ENCODE measurements at places on chromosomes 11 and 22.

DNA sequence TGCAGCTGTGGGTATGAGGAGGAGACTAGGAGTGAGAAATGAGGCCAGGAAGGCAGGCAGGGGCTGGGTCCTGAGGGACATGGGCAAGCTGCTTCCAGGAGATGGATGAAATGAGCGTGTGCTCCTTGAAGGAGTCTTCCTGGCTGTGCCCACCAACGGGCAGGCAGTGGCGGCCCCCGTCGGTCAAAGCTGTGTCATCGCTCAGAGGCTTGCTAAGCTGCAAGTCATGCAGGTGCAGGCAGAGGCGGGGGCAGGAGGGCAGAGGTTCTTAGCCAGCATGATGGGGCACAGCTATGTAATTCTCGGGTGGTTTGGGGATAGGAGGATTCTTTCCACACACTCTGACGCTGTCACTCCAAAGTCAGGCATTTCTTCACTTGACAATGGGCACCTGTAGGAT is 12.5 kb upstream of the PEX26 start:
- DNase-seq, result no peak

GRCh38 chr11:122307476-122308035 is 191.5 kb upstream of the BLID start:
- no peak for DNase-seq

DNA sequence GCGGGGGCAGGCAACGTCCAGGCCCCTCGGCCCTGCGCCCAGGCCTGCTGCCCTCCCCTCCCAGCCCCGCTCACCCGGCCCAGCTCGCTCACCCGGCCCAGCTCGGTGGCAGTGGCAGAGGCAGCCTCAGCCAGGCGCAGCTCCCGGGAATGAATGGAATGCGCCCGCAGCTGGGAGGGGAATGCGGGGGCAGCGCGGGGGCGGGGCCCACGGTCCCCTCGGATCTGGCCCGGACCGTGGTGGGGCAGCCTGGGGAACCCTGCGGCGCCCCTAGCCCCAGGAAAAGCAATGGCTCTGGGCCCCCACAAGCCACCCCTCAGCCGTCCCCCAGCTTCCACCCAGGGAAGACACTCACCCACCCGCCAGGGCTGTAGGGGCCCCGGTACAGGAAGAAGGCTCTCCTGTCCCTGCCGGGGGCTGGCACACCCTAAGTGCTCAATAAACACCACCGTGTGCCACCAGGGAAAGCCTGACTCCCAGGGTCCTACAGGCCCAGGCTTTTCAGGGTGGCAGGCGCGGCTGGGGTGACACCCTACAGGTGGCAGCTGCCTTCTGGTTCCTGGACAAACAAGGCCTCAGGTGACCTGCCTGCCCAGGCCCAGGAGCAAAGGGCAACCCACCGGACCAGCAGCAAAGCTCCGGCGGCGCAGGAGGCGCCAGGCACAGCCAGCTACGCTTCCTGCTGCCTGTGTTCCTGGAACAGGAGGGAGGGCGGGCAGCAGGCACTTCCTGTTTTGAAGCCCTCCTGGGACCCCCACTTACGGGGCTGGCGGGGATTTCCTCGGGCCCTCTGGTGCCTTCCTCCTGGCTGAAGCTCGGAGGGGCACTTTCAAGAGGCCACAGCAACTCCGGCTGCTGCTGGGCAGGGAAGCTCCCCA is 13.8 kb downstream of the PLXNB2 start:
- no peak for DNase-seq

- no peak for DNase-seq
Measured at GRCh38 chr11:6611092-6611962, 689 bp downstream of the TAF10 start.

DNA sequence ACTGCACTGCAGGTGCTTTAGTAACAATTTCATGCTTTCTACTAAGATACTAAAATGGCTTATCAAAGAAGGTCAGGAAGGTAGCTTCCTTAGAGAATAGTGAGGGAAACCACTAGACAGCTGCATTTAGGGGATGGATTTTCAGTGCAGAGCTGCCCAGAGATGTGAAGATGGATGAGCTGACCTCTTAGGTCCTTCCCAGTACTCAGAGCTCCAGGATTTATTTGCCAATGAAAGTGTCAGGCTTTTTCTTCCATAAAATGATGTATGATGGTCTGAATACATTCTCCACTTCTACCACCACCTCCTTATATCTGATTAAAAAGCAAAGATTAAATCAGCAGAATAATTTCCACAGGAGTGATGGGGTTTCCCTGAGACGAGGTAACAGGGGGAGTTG is 35.0 kb downstream of the SC5D start:
- no peak for DNase-seq

DNA sequence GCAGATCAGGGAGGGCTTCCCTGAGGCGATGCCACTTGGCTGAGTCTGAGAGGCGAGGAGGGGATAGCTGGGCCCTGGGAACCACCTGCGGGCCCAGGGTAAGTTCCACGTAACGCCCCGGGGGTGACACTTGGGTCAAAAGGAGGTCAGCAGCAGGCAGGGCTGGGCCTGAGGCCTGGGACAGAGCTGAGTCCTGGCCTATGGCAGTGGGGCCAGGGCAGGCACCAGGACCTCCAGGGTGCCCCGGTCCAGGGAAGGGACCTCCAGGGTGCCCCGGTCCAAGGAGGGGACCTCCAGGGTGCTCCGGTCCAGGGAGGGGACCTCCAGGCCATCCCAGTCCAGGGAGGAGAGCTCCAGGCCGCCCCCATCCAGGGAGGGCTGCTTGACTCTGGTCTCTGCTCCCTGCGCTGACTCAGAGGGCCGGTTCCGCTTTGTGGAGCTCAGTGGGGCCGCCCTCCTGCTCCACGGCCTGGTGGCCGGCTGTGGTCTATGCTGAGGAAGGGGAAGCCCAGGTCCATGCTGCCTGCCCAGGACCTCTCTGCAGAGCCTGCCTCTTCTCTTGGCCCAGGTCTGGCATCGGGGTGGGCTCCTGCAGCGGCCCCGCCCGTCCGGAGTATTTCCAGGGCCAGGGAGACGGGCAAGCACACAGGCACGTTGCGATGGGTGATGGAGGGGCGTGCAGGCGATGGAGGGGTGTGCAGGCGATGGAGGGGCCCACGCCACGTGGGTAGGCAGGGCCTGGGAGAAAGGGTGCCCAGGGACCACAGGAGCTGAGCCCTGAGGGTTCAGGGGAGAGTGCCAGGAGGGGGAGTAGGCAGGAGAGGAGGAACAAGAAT is 19.5 kb upstream of the WNT7B start:
- DNase-seq, result no peak

DNA sequence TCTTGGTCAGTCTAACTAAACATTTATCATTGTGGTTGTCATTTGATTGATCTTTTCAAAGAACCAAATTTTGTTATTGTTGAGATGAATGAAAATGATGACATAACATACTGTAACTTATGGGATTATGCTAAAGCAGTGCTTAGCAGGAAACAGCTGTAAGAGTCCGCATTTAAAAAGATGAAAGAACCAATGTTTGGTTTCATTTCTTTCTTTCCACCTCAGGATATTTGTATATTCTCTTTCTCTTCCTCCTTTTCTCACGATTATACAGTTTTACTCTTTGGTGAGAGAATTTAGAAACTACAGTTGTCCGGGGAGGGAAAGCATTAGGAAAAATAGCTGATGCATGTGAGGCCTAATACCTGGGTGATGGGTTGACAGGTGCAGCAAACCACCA is 23.1 kb downstream of the PIH1D2 start:
- DNase-seq, result no peak

DNA sequence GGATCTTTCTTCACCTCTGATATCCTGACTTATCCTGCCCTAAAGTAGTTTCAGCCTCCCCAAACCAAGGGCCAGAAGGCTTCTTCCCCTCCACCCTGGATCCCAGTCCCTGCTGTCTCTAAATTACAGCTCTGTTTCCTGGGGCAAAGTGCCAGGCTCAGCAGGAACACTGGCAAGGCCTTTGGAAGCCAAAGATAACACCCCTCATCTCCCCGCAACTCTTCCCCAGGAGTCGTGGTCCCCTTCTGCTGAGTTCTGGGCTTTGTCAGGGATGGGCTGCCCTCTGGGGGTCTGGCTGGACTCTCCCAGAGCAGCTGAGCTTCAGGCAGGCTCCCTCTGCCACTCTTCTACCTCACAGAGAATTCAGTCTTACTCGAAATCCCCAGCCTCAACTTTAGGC is 53.8 kb upstream of the AMPD3 start:
- no peak for DNase-seq

DNA sequence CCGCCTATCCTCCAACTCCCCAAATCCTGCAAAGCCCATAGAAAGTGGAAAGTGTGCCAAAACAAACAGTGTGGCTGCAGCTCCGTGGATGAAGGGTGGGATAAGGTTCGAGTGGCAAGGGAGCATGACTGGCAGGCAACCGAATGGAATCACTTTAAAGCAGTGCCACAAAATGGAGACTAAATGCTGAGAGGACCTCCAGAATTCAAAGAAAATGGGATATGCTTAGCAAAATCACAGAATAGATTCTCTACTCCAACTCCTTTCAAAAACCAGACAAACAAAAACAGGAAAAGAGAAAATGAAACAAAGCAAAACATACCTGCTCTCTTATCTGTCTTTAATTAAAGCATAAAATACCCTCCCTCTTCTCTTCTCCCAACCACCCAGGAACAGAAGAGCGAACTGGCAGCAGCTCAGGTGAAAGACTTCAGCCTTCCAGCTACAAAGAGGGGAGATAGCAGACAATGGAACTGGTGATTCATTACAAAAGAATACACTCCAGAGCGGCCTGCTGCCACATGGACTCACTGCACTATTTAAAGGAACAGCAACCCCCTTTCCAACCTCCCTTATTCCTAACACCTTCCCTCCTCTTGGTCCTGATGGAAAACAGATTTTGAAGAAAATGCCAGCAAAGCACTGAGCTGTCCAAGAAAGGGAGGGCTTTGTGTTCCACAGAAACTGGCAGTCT is 118.5 kb downstream of the APOL5 start:
- DNase-seq, result no peak

- no peak for DNase-seq
Measured at GRCh38 chr11:73914284-73914683, 36.5 kb upstream of the DNAJB13 start.

DNA sequence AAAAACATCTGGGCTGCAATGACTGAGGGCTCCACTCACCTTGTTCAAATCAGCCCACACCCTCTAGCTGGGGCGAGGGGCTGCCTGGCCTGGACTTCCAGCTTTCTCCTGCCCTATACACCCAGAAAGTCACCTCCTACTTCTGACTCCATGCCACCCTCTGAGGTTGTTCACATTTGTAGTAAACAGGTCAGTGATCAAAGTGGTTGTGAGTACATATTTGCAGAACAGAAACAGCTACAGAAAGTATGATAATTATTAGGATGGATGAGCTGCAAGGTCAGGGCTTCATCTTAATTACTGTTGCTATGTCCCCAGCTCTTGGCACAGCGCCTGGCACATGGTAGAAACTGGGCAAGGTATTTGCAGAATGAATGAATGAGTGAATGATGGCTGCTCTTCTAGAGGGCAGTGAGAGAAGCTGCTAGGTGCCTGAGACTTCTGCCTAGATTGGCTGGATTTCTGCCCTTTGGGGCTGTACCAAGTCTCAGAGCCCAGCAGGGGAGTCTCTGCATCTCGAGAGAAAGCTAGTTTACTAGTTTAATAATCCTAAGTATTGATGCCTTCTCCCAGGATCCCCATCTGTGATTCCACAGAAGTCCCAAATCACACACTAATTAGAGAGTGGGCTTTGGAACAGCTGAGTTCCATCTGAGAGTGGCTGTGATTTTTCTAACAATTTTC is 36.0 kb downstream of the SYT13 start:
- DNase-seq, result no peak

- no peak for DNase-seq
Measured at GRCh38 chr11:132718711-132719671, 813.3 kb downstream of the OPCML start.
